ENCODE measurements at places on chromosomes 12 and 14.

DNA sequence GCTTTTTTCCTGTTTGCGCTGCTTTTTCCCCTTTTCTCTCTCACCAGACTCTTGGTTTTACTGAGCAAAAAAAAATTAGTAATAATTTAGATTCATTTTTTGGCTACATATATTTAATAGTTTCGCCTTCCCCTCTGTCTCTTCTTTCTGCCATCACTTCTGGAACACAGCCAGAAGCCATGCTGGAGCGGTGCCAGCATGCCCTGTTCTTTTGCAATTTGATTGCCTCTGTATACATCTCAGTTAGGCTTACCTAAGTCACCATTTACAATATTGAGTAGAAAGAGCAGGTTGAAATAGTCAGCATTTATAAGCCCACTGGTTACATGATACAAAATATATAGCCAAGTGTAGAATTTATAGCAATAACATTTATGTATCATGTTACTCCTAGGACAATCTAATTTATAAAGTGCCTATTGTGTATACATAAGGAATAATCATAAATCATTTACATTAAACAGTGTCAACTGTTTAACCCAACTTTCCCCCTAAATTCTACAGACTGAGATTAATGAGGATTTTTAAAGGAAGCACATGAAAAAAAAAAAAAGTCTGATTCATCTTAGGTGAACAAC lies 413.8 kb upstream of the SOX5 start:
- no peak for DNase-seq

GRCh38 chr12:95547522-95548055 lies 3.7 kb downstream of the USP44 start:
- DNase-seq: no peak

DNA sequence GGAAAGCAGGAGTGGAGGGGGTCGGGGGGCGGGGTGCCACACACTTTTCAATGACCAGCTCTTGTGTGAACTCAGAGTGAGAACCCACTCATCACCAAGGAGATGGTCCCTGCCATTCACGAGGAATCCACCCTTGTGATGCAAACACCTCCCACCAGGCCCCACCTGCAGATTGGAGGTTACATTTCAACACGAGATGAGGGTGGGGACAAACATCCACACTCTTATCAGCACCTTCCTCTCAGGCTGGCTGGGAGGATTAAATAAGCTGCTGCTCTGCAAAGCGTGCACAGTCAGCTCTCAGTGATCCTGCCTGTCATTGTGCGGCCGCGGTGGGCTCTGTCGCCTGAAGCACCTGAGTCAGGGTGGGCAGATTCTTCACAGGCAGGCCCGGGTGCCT lies 39.7 kb downstream of the AACS start:
- DNase-seq: no peak

DNA sequence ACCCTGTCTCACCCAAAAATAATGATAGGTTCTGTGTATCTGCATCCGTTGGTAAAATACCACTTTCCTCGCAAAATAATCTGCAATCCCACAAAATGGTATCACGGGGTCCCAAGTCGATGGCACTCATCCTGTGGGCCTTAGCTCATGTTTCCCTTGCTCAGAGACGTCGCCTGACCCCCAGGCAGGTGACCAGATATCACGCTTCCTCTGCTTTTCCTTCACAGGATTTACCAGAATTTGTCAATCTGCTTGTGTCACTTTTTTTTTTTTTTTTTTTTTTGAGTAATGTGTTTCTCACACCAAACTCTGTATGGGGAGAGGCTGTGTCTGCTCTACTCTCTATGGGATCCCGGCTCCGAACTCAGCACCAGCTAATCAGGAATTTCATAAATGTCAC lies 162.7 kb downstream of the PRKCH start:
- DNase-seq: no peak

DNA sequence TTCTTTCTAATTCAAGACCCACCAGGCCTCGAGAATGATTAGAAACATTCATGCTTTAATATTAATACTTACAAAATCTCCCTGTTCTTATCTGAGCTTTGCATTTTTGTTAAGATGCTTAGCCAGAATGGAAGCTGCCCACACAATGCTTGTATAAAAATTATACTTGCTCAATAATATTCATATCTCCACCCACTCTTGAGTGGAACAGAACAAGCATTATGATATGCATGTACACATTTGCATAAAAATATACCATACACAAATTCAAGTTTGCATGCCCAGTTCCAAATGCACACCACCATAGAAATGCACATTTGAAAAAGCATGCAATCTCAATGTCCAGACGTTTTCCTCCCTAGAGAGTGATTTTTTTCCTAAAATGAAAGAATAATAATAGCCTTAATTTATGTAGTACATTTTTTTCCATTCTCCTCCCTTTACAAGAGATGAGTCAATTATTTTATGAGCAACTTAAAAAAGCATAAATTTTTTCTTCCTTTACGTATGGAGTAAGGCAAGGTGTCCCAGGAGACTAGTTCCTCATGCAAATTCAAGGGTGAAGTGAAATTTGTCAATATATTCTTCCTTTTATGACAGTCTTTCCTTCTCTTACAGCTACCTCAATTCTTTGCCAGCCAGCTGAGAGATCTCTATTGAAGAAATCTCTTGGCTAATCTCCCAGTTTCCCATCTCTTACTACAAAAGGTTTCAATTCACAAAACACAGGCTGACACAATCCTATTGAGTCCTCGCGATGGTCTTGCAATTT lies 313.1 kb upstream of the GARIN6 start:
- DNase-seq: no peak

- DNase-seq: no peak
These were observed 170.5 kb downstream of the TSPAN9 start for GRCh38 chr12:3247629-3248161.

- DNase-seq: no peak
These were observed 117.2 kb upstream of the DNM1L start for GRCh38 chr12:32561931-32562341.

- DNase-seq: no peak
These were observed 605 bp downstream of the ANKRD52 start for GRCh38 chr12:56257491-56258067.

- DNase-seq: no peak
These were observed 35.5 kb downstream of the CRACR2A start for GRCh38 chr12:3717283-3717898.

GRCh38 chr14:78637489-78637888 lies 467.3 kb downstream of the NRXN3 start:
- no peak for DNase-seq

DNA sequence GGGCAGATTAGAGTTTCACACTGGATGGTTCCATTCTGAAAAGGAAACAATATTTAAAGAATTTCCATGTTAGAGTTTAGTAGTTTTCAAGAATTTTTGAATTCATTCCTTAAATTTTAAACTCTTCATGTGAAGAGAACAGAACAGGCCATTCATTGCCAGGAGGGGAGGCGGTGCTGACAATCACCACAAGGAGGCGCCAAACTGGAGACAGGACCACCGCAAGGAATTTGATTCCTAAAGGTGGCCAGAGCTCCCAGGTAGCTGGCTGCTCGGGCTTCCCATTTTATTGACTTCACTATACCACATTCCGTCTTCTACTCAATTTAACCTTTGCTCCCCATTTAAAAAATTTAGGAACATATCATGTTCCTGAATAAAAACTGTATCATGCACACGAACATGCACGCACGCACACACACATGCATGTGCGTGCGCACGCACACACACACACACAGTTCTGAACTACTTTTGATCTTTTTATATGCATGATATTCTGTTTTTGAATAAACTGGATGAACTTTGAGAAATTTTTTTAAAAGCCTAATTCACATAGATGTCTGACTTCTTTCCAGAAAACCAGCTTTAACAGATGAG lies 101.2 kb downstream of the NELL2 start:
- no peak for DNase-seq

- no peak for DNase-seq
These were observed 21.2 kb downstream of the PRPF40B start for GRCh38 chr12:49644620-49644994.

DNA sequence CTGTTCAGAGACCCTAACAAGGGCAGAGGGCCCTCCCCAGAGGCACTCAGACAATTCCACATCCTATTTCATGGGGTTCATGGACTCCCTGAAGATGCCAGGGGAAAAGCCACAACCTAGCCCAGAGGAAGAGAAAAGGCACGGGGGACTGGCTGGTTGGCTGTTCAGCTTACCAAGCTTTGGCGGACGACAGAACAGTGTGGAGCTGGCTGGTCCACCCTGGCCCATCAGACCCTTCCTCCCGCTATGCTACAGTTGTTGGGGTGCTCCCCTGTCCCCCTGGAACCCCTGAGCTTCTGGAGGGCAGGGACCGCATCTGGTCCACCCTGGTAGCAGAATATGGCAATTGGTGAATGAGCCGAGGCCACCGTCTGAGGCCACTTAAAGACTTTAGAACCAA lies 6.3 kb downstream of the TESC start:
- DNase-seq: no peak

GRCh38 chr14:92204792-92205191 lies 83.0 kb downstream of the CPSF2 start:
- no peak for DNase-seq

DNA sequence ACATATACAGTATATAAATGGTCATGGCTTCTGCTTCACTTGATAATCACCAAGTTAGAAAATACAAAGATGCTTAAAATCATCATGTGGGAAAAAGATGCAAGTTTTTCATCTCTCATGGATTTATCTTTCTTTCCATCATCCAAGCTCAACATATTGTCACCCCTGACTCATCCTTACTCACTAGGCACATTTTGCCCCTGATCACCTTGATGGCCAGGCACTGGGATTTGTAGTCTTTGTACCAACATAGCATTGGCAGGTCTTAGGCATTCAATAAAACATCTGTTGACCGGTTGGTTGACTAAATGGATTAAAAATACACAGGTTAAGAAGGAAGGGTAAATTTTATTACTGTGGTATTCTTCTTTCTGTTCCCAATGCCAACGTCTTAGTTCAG lies 28.1 kb downstream of the KLHDC2 start:
- no peak for DNase-seq

DNA sequence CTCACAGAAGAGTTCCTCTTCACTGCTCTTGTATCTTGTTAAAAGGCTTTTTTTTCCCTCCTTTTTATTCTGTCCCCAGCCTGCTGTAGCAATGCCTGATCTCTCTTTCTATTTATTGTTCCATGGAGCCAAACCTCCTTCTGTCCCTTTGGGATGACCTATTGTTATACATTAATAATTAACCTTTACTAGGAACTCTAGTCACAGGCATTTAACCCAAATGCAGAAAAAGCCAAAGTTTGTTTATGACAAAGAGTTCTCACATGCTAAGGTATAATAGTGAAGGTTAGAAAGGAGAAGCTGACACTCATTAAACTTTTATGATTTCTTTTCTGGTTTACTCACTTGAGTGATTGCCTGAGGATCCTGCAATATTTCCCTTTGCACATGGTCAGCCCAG lies 535.8 kb downstream of the NRXN3 start:
- no peak for DNase-seq

DNA sequence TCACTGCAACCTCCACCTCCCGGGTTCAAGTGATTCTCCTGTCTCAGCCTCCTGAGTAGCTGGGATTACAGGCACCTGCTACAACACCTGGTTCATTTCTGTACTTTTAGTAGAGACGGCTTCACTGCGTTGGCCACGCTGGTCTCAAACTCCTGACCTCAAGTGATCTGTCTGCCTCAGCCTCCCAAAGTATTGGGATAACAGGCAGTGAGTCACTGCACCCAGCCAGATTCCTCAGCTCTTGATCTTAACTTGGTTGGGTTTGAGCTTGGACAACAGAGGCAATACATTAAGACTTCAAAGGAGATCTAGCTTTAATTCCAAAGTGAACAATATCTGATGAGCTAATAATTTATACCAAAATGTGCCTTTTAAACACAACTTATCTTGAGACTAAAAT lies 5.6 kb downstream of the DAZAP2 start:
- no peak for DNase-seq

GRCh38 chr12:25787701-25788100 lies 170.8 kb upstream of the RASSF8 start:
- no peak for DNase-seq

DNA sequence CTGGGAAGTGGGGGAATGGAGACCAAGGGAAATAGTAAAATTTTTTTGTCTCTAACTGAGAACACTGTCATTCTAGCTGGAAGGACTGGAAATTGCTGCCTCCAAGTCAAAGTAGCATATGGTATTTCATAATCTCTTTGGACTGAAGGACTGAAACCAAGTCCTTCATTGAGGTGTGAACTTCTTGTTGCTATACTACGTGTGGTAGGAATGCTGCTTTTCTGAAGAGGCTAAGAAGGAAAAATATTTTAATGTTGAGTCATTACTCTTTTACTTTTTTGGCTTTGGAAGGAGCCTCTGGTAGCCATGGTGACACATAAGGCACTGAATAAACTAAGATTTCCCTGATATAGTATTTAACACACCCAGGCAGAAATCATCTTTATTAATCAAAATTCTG lies 465.4 kb downstream of the NPAS3 start:
- no peak for DNase-seq

GRCh38 chr14:76131071-76131965 lies 20.4 kb upstream of the GPATCH2L start:
- DNase-seq: no peak

DNA sequence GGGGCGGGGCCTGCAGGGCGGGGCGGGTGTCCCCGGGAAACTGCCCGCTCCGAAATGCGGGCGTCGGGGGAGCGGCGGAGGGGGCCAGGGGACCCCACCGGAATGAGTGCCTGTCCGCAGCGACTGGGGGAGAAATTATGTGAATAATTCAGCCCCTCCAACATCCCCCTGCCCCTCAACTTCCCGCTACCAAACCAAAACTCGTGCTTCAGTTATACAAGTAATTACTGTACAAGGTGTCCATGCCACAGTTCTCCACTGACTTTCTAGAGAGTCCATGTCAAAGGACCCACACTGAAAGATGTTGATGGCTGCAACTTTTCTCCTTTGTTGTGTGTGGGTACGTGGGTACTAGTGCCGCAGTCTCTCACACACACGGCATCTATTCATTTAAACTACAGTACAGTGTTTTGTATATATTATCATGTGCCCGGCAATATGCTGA lies 414 bp upstream of the CDK17 start:
- DNase-seq: no peak

DNA sequence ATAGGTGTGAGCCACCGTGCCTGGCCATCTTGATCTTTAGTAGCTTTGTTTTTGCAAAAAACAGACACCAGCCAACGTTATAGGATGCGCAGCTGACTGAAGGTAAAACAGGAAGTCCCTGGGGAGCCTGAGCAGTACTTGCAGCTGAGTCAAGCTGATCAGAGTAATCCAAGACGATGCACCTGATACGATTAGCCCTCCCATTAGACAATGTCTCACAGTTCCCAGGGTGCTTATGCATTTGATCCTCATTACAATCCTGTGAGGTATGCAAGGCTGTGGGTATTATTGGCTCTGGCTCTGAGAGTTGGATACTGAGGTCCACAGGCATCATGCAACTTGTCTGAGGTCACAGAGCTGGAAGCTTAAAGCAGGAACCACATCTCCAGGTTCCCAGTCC lies 8.1 kb downstream of the KRT18 start:
- DNase-seq: no peak
